Forelimb muscle (tissue), 1 donor: ENCODE measurements at places on chromosomes 4 and X.

GRCh38 chr4:120842031-120842430 is 80.5 kb downstream of the PRDM5 start:
- peak; percentile 31 for DNase-seq

GRCh38 chr4:59565836-59566235 is 1634.3 kb upstream of the ADGRL3 start:
- no peak for DNase-seq

GRCh38 chr4:126269106-126269505 is 954.4 kb downstream of the FAT4 start:
- no peak for DNase-seq

DNA sequence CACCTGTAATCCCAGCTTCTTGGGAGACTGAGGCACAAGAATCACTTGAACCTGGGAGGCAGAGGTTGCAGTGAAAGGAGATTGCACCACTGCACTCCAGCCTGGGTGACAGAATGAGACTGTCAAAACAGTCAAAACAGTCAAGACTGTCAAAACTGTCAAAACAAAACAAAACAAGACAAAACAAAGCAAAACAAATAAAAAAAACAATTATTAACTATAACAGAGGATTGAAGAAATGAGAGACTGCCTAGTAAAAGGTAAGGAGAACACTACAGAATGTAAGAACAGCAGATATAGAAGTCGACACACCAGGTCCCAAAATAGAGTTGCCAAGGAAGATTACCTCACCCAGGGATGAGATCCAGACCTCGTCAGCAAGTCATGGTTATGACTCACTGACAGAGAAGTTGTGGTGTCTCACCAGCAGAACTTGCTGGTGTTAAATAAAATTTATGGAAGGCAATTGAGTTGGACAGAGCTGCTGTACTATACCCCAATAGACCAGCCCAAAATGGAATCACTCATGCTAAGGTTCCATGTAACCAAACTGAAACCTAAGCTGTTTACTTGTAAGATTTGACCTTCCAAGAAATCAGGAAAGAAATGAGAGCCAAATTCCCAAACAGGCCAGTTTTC is 32.1 kb upstream of the GK start:
- no peak for DNase-seq

DNA sequence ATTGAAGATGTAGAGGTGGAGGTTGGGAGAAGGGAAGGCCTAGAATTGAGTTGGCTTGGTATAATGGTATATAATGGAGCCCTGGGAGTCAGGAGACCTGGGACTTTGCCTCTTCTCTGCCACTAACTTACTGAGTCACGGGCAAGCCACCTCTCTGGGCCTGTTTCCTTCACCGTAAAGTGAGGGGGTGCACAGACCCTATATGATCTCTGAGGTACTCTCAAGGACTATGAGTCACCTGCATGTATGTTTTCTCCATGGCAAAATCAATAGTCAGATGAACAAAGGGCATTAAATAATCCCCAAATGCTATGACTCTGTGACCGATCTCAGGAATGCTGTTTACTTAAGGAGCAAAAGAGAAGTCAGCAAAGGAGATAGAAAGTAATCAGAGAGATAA is 5.1 kb downstream of the P2RY4 start:
- no peak for DNase-seq

DNA sequence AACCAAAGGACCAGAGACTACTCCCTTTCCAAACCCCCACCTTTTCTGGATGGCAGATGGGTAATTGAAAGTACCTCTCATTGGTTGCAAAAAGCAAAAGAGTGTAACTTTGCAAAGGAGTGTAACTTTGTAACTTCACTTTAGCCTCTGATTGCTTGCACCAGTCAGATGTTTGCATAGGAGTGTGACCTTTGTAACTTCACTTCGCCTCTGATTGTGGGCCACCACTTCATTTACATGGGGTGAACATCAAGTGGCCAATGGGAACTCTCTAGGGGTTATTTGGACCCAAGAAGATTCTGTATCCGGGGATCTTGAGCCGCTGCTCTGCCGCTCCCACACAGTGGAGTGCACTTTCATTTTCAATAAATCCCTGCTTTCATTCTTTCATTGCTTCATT is 9.9 kb upstream of the SLC25A43 start:
- no peak for DNase-seq

DNA sequence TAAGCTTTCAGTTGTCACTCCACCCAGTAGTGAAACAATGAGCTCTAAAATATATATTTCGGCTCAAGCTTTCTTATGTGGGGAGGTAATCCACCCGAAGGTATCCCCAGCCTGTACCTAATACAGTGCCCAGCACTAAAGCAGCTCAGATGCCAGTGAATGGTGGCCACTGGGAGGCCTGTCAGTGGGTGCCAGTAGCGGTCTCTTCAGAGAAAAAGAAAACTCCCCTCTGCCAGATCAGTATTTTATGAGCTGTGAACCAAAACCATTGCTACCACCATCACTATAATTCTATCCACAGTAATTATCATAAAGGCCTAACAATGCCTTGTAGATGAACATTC is 835 bp upstream of the NFKB1 start:
- peak; percentile 5 for DNase-seq

GRCh38 chr4:13180701-13181100 is 303.4 kb downstream of the RAB28 start:
- DNase-seq, result no peak

- no peak for DNase-seq
These were observed 19.4 kb downstream of the AWAT2 start for GRCh38 chrX:70030301-70030767.

GRCh38 chr4:140213749-140214148 is 59.8 kb upstream of the MAML3 start:
- DNase-seq, result no peak

DNA sequence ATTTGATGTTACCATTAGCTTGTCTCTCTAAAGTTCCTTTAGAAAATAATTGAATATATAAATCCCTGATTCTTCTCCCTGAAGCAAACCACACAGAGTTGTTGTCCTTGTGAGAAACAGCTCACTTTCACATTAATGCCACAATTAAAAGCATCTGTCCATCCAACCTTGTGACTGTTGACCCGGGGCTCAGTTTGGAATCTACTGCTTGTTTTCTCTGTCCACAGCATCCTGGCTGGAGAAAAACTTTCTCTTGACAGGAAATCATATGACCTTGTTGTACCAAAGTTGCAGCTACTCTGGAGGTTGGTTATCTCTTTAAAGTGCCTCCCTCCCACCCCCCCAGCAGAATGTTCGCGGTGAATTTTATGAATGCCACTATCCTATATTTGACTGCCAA is 3.1 kb downstream of the PRKG2 start:
- no peak for DNase-seq

DNA sequence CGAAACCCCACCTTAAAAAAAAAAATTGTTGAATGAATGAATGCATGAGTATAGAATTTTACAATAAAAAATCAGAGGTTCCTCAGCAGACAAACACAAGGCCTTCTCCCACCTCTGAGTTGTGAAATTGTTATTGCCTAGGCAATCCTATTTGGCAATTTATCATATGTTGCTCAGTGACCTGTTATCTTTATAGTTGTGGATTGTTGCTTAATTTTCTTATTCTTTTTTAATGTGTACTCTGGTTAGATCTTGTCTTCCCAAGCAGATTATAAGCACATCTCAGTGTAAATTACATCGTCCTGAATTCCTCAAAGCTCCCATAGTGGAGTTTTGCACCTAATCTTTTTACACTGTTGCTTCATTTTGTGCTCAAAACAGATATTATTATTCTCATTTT is 71.9 kb downstream of the RBM47 start:
- DNase-seq, result no peak

DNA sequence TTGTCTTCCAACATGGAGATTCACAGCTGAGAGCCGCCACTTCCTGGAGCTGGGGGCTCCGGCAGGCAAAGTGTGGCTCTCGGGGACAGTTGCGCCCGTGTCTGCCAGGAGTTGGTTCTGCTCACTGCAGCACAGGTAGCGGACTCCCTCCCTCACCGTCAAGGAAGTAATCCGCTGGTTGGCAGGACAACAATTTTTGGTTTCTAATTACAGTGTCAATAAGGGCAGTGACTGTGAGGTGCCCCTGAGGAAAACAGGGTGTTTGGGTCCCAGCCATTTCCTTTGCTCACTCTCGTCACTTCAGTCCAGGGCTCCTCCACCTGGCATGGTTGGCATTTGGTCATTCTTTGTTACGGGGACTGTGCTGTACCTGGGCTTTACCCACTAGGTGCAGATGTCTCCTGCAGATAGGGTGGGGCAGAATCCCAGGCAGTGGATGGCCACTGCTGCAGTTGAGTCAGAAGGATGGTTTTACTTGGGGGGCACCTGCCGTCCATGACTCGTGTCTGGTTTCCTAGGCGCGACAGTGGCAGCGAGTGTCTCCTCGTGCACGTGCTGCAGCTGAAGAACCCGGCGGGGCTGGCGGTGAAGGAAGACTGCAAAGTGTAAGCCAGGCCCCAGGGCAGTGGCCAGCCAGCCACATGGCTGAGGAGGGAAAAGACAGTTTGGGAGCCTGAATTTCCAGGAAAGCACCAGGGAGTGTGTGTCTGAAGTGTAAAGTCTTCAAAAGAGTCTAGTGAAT is 32.1 kb upstream of the CLCN4 start:
- no peak for DNase-seq

GRCh38 chrX:110847334-110847733 is 51.7 kb upstream of the CHRDL1 start:
- DNase-seq, result peak; percentile 53

GRCh38 chr4:1768367-1769034 is 24.6 kb upstream of the FGFR3 start:
- DNase-seq, result no peak

DNA sequence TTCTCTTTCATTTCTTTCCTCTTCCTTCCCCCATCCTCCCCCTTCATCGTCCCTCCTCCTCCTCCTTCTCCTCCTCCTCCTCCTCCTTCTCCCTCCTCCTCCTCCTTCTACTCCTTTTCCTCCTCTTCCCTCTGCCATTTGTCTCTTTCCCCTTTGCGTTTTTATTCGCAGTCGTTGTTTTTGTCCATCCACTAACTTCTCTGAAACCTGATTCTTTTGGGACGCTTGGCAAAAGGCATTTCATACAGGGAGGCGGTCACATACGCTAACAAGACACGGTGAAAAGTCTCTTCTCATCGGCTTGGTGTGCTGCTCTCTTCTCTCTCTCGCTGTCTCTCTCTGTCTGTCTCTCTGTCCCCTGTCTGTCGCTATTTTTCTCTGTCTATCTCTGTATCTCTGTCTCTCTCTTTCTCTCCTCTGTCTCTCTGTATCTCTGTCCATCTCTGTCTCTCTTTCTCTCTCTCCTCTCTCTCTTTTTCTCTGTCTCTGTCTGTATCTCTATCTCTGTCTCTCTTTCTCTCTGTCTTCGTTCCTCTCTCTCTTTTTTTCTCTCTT is 5.4 kb upstream of the SHOX start:
- no peak for DNase-seq

GRCh38 chr4:15130441-15130840 is 128.2 kb downstream of the CPEB2 start:
- no peak for DNase-seq

- no peak for DNase-seq
These were observed 317.1 kb upstream of the GALNT7 start for GRCh38 chr4:172851534-172851933.

DNA sequence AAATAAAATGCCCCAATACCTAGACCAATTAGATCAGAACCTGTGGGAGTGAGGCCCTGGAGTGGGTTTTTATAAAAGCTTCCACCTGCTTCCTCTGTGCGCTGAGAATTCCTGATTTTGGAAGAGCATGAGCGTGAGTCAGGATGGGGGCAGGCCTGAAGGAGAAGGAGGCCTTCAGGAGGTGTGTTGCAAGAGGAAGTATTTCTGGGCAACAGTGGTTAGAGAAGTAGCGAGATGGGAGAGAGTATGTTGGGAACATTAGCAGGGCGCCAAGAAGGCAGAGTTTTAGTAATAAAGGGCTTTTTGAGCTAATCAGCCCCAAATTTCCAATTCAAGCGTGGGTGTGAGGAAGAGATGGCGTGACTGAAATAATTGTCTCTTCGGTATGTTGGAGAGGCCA is 349.8 kb downstream of the UNC5C start:
- DNase-seq, result no peak

DNA sequence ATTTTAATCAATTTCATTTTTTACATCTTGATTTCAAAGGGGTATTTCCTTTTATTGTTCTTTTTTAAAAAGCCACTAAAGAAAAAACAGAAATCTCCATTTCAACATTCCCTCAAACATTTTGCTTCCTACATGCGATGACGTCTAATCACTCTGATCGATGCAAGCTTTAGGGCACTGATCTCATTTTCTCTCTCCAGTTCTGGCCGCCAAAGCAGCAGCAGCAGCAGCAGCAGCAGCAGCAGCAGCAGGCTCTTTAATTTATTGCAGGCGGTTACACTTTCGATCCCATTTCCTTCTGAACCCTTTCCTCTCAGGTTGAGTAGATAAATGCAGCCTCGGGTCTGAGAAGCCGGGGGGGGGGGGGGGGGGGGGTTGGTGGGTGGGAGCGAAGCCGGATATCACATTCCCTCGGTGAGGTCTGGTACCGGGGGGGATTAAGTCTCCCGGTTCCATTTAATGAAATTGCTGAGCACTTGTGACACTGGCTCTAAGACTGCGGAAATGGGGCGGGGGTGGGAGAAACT is 3.4 kb upstream of the PCDH7 start:
- DNase-seq, result no peak

GRCh38 chr4:1031956-1032795 is 20.8 kb downstream of the FGFRL1 start:
- DNase-seq, result no peak

DNA sequence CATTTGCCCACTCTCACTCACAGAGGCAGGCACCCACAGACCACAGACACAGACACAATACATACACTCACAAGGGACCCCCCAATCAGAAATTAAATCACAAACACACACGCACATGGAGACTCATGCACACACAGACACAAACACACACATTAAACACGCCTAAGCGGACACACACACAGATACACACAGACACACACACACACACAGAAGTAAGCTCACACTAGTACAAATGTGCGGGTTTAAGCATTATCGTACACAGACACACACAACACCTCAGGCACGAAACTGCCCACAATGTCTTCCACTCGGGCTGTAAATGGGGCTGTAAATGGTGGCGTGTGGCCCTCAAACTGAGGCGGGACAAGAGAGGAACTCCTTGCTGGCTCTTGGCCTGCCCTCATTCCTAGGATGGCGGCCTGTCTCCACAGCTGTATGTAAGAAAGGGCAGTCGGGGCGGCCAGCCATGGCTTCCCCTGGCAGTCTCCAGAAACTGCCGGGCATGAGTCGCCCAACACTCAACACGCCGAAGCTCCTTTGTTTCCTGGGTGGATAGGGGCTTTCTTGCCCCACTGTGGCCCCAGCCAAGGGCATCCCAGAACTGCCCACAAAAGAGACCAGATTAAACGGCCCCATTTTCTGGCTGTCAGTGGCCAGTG is 53.9 kb downstream of the NBDY start:
- no peak for DNase-seq

- no peak for DNase-seq
These were observed 188.8 kb upstream of the BMP3 start for GRCh38 chr4:80841587-80842281.

GRCh38 chr4:80185787-80186548 is 11.3 kb upstream of the PRDM8 start:
- no peak for DNase-seq

GRCh38 chrX:69051901-69052300 is 113.4 kb downstream of the PJA1 start:
- DNase-seq, result no peak

- no peak for DNase-seq
These were observed 57.7 kb upstream of the PDLIM3 start for GRCh38 chr4:185592845-185593488.
